CD8-positive, alpha-beta T cell (primary cell): ENCODE measurements at places on chromosomes 7 and 10.

GRCh38 chr7:121385800-121386179, 10.3 kb downstream of the FAM3C start:
- DNase-seq: no peak

DNA sequence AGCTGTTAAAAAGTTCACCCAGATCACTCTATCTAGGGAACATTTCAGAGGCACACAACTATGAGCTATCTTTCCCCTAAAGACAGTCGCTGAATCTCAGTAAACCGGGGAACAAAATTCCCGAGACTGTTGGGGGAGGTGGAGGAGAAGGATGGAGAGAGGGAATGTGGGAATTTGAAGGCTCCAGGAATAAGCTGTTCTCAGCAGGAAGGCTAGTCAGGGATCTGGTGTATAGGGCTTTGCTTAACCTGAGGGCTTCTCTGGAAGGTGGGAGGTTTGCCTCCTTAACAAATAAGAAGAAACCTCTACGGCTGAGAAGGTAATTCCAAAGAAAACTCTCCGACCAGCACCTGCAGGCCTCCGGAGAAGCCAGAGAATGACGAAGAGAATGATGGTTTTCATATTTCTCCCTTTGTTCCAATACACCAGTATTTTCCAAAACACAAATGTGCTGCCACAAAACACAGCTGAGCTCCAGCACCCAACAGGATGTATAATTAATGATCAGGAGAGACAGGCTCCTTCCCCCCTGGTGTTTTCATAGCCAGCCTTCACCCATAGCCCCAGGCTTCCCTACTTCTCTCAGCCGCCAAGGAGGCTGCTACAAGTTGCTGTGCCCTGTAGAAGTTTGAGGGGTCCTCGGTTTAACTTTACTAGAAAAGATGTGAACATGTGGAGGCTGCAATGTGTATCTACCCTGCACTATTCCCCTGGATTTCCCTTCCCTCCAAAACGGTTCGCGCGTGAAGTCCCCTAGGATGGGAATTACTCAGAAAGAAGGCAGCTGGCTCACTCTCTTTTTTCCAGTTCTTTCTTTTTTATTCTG, 2.0 kb downstream of the KCNMA1 start:
- DNase-seq: no peak

DNA sequence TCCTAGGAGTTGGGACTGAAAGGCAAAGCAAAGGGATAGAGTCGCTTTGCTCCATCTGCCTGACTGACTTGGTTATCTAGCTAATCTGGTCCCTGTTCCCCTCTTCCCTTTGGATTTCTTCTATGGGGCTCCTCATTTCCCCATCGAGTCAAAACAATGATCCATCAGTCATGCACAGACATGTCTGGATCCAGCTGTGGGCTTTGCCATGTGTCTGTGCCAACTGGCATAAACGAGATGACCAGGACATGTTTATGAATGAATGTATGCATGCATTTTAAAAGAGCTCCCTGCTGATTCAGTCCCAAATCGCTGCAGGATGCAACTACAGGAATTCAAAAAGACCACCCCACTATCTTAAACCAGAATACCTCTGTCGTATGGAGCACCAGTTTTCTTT, 122.0 kb downstream of the ARL4A start:
- no peak for DNase-seq

GRCh38 chr7:150788474-150789269, 11.5 kb downstream of the TMEM176B start:
- no peak for DNase-seq

DNA sequence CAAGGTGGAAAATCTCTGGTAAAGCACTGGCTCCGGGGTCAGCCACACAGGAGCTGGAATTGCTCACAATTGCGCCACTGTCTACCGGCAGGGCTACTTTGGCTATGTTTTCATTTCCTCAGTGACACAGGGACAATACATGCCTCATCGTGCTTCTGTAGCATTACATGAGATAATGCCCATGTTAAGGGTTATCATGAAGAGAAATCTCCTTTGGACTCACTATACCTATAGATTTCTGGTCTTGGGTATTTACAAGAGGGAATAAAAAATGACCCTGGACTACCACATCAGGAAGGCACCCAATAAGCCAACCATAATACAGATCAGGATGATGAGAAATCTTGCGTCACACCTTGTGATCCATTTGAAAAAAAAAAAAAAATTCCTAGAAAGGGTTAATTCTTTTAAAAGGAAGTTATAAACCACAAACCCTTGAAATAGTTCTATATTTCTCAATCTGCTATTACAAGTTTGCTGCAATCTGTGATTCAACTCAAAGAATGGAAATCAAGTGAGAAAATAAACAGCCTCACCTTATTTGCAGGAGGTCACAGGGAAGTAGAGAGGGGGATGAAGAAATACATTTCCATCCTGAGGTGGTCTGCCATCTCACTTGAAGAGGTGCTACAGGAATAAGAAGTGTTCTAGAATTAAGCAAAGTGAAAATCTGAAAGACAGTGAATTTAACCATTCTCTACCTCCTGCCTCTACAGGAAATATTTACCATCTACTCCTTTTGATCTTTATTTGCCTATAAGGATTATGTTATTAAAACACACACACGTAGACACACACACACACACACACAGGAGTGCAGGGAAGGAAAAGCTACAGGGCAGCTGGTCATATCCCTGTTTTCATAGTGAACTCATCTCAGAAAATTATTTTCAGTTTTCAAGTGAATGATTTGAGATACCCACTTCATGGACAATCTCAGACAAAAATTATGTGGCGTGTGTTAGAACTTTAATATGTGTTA, 231.3 kb upstream of the CELF2 start:
- no peak for DNase-seq

DNA sequence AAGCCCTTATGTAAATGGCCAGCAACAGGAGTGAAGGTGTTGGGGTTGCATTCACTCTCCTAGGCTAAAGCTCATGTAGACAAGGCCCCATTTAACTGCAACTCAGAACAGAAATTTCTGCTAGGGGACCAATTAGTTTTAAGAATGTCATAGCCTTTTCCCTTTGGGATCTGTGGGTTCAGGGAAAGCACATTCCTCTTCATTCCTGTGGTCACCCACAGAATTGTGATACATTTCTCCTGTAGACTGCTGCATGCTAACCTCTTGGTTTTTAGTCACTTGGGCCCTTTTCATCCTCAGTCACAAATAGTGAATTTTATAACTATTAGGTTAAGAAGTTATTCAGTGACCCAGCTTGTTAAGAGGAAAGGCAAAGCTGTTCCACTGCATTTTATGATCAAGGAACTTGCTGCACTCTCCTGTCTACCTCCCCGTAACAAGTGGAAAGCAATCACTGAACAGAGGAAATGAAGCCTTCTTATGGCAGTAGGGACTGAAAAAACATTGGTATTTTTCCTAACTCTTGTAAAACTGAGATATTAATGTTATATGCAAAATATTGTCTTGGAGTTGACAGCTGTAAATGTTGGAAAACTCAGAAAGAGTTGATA, 124.9 kb downstream of the SND1 start:
- no peak for DNase-seq

DNA sequence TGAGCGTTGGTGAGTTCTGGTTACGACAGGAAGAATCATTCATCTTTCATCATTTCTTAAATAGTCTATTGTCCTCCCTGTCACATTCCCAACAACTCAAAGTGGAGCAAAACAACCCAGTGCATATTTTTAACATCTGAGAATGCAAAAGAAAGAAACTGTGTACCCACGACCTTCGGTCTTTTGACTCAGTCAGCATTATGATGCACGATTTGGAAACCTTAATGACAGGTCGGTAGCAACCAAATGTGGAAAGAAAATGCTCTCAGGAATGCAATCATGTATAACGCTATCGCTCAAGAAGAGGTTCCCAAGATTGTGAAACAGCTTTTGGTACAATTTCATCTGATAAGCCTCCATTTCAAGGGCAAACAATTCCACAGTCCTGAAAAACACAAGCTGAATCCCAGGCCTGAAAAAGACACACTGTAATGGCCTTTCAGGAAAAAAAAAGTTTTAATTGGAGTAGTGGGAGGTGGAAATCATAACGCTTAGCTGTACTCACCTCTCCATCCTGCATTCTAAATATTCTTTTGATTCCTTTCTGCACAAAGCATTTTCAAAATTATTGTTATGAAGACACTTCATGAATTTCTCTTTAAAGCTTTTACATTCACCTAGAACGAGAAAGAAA, 2.6 kb downstream of the COX19 start:
- DNase-seq: no peak

DNA sequence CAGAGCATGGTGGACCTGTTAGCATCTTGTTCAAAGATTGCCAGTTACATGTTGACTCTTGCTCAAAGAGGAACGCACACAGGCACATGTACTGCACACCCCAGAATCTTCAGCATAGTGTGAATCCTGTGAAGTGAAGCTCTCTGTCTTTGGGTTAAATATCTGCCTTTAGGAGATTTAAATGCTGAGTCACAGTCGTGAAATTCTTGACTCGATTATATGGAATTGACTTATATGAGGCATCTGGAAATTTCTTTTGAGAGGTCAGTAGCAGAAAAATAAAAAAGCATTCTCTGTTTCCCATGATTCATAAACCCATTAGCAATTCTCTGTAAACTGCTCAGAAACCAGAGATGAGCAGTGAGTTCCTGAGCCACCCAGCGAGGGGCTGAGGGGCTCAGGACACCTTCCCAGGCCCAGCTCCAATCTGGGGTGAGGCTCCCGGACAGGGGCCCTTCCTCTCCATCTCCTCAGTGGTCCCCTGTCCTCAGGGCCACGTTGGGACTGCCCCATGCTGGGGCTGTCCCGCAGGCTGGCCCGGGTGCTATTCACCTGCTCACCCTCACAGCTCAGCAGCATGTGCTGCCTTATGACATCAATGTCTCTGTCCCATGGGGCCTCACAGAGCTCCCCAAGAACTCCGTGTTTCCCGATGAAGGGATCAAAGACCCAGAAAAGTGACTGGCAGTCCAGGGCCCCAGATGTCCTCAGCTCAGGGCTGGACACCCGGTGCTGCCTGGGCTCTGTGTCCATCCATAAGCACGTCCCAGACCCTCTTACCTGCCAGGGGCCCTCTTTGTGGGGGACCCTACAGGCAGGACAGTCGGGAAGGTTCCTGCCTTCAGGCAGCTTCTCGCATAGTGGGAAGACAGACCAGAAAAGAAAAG, 50.0 kb upstream of the INSIG1 start:
- no peak for DNase-seq

GRCh38 chr7:104878577-104878976, 135.4 kb upstream of the KMT2E start:
- DNase-seq: no peak

DNA sequence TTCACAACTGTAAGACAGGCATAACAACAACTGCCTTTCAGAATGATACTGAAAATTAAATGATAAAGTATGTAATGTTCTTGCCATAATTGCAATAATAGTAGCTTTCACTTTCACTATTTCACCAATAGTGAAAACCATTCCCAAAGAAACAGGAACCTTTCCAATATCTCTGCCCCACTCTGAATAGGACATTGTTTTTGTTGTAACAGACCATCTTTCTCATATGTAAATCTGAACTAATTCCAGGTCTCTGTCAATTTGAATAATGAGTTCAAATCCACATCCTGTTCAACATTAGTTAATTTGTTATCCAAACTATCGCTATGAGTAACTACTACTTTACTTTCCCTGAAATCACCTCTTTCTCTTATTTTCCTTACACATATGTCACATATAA, 148.0 kb downstream of the LRRN3 start:
- DNase-seq: no peak

- DNase-seq: no peak
These were observed 20.8 kb upstream of the CDK1 start for GRCh38 chr10:60757420-60757895.

DNA sequence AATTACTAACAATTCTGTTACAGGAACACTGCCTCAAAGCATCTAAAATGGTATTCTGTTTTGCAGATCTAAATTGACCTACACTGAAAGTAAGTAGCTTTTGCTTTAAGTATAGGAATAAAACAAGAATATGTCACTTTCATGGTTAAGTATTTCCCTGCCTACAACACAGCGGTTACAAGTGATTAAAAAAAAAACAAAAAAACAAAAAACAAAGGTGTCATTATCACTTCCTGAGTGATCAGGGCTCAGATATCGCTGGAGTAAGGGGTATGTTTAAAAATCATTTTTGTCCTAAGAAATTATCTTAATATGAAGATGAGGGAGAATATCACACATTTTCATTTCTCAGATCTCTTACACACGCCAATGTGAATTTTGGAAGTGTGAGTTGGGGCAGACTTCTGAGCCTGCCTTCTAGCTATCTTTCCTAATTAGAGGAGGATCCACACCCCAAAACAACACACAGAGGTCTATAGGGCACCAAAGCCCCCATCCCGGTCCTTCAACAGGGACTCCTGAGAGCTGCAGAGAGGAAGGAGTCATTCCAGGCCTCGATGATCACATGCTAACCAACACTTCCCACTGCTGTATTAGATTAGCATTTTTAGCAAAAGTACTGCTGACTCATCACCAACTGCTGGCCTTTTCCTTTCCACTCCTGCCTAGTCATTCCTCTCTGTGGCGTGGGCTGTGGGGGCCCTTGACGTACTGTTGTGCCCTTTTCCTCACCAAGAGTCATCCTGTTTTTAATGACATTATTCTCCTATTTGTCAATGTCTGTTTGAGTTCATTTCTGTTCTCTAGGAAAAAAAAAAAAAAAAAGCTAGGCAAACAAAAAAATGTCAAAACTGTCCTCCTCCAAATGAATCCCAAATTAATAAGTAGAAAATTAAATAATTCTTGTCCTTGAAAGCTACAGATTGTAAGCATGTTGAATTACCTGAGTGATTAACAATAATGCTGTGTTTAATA, 31.2 kb downstream of the PRTFDC1 start:
- DNase-seq: no peak

DNA sequence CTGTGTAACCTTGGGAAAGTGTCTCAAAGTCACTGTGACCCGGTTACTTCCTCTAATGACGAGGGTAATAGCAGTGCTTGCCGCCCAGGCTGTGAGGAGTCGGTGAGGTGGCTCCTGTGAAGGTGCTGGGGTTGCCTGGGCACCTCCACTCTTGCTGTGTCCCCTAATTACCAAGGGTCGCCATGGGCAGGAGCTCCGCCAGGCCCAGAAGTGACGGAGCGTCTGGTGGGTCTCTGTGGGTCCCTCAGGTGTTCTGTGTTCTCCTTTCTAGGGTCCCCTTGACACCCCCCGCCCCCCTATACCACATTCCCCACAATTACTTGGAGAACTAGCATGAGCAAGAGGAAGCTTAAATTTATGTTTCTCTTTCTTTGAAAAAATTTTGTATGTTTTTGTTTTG, 161.5 kb downstream of the WDR37 start:
- DNase-seq: no peak

DNA sequence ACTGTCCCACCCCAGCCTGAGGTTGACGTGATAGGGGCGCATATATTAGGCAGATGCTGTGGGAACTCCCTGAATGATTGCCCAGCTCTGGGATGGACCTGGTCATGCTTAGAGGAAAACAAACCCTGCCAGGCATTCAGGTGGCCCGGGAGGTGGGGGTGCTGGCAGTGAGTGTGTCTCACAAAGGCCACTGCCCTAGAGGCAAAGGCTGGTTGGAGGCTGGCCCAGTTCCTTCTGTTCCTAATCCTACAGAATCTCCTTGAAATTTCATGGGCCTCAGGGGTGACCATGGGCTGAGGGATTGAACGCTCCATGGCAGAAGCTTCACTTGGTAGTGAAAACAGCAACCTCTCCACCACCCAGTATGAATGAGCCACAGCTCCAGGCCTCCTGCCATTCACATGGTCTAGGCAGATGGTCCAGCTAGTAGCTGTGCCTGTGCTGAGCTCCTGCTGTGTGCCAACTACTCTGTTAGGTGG, 25.6 kb downstream of the ADRA2A start:
- DNase-seq: no peak

- DNase-seq: no peak
These were observed 2.9 kb downstream of the C1QL3 start for GRCh38 chr10:16518822-16519221.

- DNase-seq: no peak
These were observed 43.7 kb downstream of the ELFN1 start for GRCh38 chr7:1713502-1714484.

GRCh38 chr7:123401295-123401694, 133.1 kb downstream of the IQUB start:
- no peak for DNase-seq
